ENCODE measurements at places on chromosomes 2 and 18.

DNA sequence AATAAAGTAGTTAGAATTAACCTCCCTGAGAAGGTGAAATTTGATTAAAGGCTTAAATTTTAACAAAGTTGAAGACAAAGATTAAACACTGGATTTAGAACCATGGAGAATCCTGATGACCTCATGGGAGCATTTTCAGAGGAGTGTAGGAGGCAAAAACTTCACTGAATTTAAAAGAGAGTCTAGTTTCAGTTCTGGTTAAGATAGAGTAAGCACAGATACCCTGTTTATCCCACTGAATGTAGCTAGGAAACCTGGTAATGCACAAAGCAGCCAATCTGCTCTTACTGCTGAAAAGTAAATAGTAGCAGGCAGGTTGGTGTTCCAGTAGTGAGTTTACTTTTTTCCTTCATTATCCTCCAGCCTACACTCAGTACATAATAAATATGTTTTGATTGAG, 654.9 kb upstream of the SYT4 start:
- peak; percentile 48 for DNase-seq

- no peak for DNase-seq
Observed at GRCh38 chr2:128637481-128638155, 318.9 kb upstream of the HS6ST1 start.

DNA sequence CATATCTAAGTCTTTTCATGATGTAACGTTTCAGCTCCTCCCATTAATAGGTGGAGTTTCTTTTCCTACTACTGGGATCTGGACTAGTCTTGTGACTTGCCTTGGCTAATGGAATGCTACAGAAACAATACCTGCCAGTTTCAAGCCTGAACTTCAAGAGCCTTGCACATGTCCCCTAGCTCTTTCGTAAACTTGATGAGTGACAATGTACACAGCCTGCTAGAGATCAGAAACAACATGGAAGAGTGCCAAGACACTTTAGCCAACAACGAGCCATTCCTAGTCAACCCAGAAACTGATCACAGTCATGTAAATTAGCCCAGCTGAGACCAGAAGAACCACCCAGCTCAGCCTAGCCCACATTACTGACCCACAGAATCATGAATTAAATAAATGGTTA, 24.8 kb upstream of the STK39 start:
- DNase-seq: no peak

- DNase-seq: no peak
Observed at GRCh38 chr2:72998724-72999123, 72.8 kb downstream of the SFXN5 start.

- no peak for DNase-seq
Observed at GRCh38 chr2:23077596-23077995, 307.4 kb upstream of the KLHL29 start.

GRCh38 chr2:156110890-156111289, 221.6 kb downstream of the NR4A2 start:
- no peak for DNase-seq

- DNase-seq: peak; percentile 55
Observed at GRCh38 chr18:46916551-46917107, 678 bp downstream of the PIAS2 start.

DNA sequence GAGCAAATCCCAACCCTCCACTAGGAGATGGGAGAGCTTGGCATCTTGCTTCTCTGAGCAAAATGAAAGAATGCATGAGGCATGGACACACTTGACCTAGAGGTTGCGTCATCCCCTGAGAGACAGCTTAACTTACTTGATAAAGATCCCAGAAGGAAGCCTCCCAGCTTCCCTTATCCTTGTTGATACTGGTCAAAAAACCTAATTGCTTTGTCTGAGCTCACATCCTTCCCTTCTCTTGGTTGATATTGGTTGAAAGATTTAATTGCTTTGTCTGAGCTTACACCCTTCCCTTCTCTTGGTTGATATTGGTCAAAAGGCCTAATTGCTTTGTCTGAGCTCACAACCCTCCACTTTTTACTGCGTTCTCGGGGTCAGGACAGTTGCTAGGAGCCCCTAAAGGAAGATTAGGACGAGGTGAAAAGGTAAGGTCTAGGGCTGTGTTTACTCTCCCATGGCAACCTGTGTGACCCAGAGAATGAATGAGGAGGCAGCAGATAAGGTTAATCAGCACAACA, 12.2 kb upstream of the BOD1L2 start:
- DNase-seq: no peak

DNA sequence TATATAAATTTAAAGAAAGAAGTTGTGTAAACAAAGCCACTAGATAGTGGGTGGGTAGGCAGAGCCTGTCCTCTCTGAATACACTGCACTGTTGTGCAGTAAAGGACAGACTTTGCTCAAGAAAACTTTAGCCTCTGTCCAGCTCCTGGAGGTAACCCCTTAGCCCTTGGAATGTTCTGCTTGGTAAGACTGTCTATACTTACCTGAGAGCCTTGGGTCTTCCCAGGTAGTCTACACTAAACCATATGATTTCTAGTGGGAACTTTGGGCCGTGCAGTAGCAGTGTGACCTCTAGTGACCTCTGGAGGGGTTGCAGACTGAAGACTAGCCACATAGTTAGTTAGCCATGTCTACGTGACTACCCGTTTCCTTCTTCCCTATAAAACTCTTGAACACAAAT, 678.3 kb upstream of the NRXN1 start:
- DNase-seq: peak; percentile 2

GRCh38 chr2:25566094-25566493, 107.3 kb downstream of the DTNB start:
- DNase-seq: no peak

GRCh38 chr2:201402651-201403562, 45.8 kb upstream of the FLACC1 start:
- DNase-seq: no peak

GRCh38 chr2:105055613-105056012, 17.7 kb downstream of the MRPS9 start:
- no peak for DNase-seq

DNA sequence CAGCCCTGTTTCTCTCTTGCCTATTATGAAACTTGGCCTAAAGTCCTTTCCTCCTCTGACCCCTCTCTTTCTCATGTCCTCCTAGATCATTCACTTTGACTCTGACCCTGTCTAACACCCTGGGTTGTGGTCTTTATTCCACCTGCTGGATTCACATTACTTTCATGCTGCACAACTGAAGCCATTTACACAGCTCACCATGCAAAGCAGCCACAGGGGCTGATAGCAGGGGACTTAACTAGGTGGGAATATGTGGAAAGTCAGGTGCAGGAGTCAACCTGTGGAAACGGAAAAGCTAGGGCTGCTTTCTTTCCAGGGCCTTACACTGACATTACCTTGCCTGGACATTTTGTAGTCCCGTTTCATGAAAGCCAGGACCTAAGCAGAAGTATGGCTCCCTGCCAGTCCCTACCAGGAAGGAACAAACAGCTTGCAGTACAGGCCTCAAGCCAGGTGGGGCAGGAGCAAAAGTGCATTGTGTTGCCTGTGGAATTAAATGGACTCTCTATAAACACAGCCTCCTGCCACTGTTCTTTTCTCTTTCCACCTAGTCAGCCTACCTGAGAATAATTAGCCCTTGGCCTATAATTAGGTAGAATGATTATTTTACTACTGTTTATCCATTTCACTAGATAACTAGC, 11.8 kb downstream of the MAPRE3 start:
- peak; percentile 83 for DNase-seq

DNA sequence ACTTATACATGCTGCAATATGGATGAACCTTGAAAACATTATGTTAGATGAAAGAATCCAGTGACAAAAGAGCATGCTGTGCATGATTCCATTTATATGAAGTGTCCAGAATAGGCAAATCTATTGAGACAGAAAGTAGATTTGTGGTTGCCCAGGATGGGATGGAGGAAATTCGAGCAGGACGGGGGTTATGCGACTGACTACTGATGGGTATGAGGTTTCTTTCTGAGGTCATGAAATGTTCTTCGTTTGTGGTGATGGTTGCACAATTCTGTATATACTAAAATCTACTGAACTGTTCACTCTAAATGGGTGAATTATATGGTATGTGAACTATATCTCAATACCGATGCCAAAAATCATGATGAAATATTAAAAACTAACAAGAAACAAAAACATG, 18.9 kb upstream of the MTERF4 start:
- DNase-seq: no peak

DNA sequence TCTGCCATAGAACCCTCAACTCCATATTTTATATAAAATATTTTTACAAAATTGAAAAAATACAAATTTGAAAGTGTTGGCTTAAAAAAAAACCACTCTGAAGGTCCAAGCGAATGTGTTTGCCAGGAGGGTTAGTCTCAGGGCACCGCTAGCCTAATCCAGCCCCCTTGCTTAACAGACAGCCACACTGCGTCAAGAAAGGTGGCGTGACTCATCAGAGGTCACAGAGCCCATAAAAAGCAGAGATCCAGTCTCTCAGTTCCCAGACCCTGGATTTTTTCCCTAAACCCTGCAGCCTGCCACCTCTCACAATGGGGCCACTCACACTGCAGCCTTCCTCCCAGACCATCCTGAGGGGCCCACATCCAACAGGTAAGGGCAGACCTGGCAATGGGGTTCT, 3.9 kb upstream of the TNS1 start:
- no peak for DNase-seq

DNA sequence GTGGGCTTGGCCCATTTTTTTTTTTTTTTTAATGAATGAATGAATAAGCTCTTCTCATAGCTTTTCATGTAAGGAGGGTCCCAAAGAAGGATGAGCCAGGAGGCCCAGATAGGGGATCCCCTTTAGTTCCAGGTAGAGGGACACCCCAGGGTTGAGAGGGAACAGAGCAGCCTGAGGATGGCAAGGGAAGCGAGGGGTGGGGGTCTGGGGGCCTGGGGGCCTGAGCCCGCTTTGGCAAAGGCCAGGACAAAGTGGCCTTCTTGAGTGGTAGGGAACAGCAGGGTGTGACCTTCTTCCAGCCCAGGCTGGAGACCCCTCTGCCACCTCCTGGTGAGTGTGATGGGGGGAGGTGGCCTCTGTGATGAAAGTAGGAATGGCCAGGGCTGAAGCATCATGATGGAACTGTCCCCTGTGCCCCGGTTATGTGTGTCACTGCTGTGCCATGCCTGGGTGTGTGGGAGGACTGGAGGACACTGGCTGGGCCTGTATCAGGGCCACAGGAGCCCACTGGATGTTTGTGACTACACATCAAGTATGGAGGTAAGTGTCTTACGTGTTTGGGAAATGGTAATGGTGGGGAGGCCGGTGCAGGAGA, 263.5 kb upstream of the HDAC4 start:
- no peak for DNase-seq

GRCh38 chr2:64655018-64655664, 1.4 kb upstream of the SERTAD2 start:
- no peak for DNase-seq

- no peak for DNase-seq
Observed at GRCh38 chr18:48922801-48923730, 27.7 kb downstream of the SMAD7 start.

DNA sequence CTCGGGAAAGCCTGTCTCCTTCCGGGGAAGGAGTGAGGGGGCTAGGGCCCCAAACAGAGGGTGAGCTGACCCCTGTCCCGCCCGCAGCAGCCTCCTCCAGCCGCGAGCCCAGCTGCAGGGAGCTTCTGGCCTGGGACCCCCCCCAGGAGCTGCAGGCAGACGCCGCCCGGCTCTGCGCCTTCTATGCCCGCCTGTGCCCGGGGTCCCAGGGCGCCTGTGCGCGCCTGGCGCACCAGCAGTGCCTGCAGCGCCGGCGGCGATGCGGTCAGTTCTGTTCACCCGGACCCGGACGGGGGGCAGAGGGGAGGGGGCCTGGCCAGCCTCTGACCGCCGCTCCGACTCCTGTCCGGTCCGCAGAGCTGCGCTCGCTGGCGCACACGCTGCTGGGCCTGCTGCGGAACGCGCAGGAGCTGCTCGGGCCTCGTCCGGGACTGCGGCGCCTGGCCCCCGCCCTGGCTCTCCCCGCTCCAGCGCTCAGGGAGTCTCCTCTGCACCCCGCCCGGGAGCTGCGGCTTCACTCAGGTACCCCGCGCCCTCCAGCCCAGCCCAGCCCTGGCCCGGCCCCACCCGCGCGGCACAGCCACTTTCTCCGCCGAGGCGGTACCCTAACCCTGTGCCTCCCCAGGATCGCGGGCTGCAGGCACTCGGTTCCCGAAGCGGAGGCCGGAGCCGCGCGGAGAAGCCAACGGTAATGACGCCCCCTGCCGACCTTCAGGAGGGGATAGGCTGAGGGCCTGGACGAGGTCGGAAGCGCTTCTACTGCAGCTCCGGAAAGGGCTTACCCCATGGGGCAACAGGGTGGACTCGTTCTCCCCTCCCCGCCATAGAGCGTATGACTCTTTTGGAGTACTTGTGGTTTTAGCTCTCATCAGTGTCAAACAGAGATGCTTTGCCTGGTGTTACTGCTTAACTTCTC, 2.0 kb upstream of the CHRND start:
- peak; percentile 2 for DNase-seq

DNA sequence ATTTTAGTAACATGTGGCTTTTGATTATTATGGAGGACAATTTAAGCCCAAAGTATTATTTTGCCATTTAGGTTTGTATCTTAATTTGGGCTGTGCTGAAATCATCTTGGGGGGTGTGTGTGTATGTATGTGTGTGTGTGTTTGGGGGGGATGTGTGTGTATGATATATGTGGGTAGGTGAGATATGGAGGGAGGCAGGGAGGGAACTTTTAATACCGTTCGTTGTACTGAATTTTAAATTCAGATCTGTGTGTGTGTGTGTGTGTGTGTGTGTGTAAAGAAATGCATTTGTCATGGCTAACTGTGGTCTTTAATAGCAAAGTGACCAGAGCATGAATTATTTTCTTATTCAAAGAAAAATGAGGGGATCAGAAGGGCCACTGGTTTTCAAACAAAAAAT, 113.7 kb downstream of the LTBP1 start:
- no peak for DNase-seq

GRCh38 chr2:60839126-60839813, 42.1 kb upstream of the REL start:
- no peak for DNase-seq

DNA sequence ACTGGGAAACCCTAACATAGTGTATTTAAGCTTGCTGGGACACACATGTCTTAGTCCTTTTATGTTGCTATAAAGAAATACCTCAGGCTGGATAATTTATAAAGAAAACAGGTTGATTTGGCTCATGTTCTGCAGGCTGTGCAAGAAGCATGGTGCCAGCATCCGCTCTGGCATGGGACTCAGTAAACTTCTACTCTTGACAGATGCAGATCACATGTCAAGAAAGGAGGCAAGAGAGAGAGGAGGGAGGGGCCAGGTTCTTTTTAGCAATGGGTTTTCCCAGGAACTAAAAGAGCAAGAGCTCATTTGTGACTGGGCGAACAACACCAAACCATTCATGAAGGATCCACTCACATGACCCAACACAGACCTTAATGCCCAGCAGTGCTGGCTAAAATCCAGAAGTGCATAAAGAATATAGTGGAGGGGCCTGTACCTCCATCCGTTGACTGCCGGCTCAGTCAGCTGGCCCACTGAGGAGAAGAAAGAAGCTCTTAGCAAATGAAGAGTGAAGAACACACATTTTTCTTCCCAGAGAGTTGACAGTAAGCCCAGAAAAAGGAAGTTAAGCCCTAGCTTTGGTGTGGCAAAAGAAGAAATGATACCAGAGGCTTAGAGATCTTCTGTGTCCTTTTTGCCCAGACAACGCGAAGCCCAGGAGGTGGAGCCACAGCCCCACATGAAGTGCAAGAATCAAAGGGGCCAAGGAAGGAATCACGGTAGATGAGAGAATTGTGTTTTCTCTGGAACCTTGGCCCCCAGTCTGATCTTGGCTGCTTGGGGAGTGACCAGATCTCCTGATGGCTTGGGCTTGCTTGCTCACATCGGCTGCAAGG, 183.5 kb upstream of the FAM98A start:
- no peak for DNase-seq

All from NCI-H1092 treated with DMSO at 0.1 percent for 48 hours (cell line).